ENCODE measurements at places on chromosomes 1 and 21. TPM values are rescaled to one million over a fixed set of nuclear protein-coding genes. Genes with fewer than 3 reads are reported as not detected.

FAM151A gene
- not detected for total RNA-seq

DNA sequence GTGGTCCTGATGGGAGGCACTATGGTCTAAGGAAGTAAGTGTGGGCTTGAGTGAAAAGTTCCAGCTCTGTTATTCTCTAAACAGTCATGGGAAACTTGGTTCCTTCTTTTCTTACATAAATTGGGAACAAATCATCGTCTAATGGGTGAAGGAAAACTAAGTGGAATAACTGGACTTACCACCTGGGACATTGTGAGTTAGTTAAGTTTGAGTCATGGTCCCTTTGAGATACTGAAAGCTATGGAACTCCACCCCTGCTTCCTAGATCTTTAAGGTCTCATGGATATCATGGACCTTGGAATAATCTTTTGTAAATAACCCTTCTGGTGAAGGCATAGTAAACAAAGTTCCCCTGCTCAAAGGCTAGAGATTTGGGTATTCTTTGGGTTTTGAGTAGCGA, 16.1 kb upstream of the TXLNA start:
- H3K27ac ChIP-seq, result no peak overlapping the region
- H3K36me3 ChIP-seq, result peaks cover 86% of the 10 kb centered on the region
- H3K4me1 ChIP-seq, result no peaks in the 10 kb centered on the region
- H3K27me3 ChIP-seq, result no peaks in the 10 kb centered on the region

DNA sequence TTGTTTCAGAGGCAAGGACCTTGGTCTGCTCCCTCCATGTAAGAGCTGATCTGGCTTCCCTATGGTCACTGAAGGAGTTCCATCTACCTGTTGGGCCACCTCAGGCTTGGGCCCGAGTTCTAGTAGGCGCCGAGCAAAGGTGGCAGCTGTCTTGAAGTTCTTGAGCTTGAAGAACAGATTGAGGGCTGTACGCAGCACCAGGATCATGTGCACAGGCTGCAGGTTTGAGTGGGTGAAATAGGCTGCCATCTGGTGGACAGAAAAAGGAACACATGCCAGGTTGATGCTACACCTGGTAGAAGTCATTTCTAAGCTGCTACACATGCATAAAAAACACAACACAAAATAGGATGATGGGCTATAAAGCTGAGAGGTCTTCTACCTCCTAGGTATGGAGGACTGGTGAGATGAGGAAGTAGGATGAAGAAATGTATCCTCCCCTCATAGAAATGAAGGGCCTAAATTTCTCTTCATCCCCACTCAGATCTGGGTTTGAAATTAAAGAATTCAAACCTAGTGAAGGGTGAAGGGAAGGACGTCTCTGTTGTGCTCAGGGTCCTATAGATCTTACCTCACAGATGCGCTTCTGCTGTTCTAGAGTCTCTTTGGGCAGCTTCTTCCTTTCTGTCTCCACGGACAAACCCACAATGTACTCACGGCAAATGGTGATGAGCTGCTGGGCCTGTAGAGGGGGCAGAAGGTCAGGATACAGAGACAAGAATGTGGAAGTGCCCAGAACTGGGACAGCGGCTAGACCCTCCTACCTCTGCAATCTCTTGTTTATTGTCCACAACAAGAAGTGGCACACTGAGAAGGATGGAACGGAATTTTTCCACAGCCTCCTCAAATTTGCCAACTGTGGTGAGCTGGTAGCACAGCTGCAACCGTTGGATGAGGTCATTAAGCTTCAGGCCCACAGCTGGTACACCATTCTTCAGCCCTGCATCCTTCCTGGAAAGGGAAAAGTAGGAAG, 6.6 kb upstream of the PEX19 start:
- peak; percentile 87 for DNase-seq
- peaks cover 6% of the 10 kb centered on the region for H3K4me1 ChIP-seq
- no peak overlapping the region for H3K27ac ChIP-seq
- no peak overlapping the region for H3K4me3 ChIP-seq
- no peaks in the 10 kb centered on the region for H3K27me3 ChIP-seq

GRCh38 chr21:44569861-44570517, 3.5 kb upstream of the KRTAP10-4 start:
- peaks cover 2% of the 10 kb centered on the region for H3K4me1 ChIP-seq
- no peaks in the 10 kb centered on the region for H3K27me3 ChIP-seq
- no peak overlapping the region for H3K27ac ChIP-seq
- H3K36me3 ChIP-seq, result no peaks in the 10 kb centered on the region
- no peak overlapping the region for H3K4me3 ChIP-seq
- no peak for DNase-seq

- H3K27ac ChIP-seq, result no peak overlapping the region
- DNase-seq, result no peak
- H3K27me3 ChIP-seq, result no peaks in the 10 kb centered on the region
Measured at GRCh38 chr1:87279536-87279875, 49.2 kb upstream of the LMO4 start.

Data from CD4-positive, alpha-beta T cell (primary cell).